Caco-2 (cell line): ENCODE measurements at places on chromosomes 5 and 9. TPM values are rescaled to one million over a fixed set of nuclear protein-coding genes. Genes with fewer than 3 reads are reported as not detected.

DNA sequence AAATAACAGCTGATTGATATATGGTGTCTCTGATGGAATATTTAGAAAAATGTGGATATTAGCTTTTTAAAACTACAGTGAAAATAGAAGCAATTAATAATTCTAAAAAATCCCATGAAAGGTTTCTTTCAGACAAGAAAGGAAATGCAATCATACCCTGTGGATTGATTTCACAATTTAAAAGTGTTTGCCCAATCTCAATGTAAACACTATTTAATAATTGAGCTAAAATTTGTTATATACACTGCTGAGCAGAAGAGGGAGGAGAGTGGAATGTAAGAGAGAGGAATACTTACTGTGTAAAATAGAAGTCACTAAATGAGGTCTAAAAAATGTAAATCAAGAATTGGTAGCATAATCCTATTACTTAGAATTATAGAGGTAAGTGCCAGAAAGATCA lies 76.9 kb downstream of the FEM1C start:
- no peak overlapping the region for H3K4me3 ChIP-seq
- no peaks in the 10 kb centered on the region for H3K4me1 ChIP-seq
- H3K27me3 ChIP-seq = no peaks in the 10 kb centered on the region
- DNase-seq = no peak

DNA sequence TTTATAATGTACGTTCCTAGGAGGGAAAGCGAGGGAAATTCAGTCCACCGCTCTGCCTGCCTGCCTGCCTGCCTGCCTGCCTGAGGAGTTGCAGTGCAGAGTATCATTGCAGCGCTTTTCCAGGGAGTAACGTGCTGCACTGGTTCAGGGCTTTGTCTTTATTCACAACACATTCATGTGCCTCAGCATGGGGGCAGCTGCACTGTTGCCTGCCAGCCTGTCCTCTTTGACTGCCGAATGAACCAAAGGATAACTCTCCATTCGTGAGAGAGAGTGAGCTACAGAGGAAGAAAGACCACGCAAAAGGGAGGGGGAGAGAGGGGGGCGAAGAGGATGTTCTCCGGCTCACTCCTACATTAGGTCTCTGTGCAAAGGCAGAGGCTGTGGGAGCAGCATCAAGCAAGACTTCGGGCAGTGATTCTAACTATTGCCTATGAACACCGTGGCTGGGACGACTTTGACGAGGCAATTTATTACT lies 791.2 kb downstream of the MAT2B start:
- no peaks in the 10 kb centered on the region for H3K27me3 ChIP-seq
- no peaks in the 10 kb centered on the region for H3K4me1 ChIP-seq
- no peaks in the 10 kb centered on the region for H3K36me3 ChIP-seq
- DNase-seq = no peak
- no peak overlapping the region for H3K27ac ChIP-seq
- no peak overlapping the region for H3K4me3 ChIP-seq

The SPATA31D4 gene
- total RNA-seq = not detected in 2 replicates

GRCh38 chr5:148147415-148147814 lies 20.9 kb upstream of the SPINK14 start:
- no peaks in the 10 kb centered on the region for H3K27me3 ChIP-seq
- no peak overlapping the region for H3K4me3 ChIP-seq
- DNase-seq = peak; percentile 71
- peaks cover 53% of the 10 kb centered on the region for H3K4me1 ChIP-seq
- H3K36me3 ChIP-seq = no peaks in the 10 kb centered on the region; the same call in 1 of the 2 replicates
- peak overlapping the region; percentile 90 for H3K27ac ChIP-seq

The EGR1 gene
- total RNA-seq = 83.7 and 84.0 TPM in 2 replicates

The DMRTA1 gene
- total RNA-seq = 0.07 and 0.14 TPM in 2 replicates

DNA sequence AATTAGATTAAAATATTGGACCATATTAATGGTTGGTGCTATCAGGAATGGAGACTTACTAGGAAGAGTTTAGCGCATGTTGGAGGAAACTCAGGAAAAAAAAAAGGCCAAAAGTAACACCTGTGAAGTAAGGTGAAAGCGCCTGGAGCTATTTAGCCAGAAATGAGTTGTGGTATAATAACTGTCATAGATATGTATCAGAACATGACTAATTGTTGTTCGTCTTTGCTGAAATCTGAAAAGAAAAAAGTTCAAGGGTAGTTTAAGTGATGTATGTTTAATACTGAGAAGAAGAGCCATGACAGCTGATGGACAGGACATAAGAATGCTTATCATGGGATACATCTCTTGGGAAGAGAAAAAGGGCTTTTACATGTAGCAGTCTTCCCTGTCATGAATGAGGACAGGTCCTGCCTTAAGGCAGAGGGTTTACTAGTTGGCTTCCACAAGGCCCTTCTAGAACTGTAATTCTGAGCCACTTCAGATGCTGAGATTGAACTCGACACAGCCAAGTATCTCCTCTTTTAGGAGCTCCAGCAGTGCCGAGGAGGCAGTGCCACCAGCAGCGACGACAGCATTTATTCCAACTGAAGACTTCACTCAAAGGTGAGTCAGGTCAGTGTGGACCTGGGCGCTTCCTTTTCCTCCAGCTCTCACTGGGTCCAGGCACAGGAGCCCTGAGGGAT lies 940 bp upstream of the CAMK4 start:
- H3K4me3 ChIP-seq = no peak overlapping the region; the same call in 1 of the 2 replicates
- peaks cover 10% of the 10 kb centered on the region for H3K27me3 ChIP-seq
- H3K36me3 ChIP-seq = no peaks in the 10 kb centered on the region
- no peak overlapping the region for H3K27ac ChIP-seq

The GDA gene
- 3.1 and 3.5 TPM in 2 replicates for total RNA-seq

GRCh38 chr9:75885652-75886051 lies 4.8 kb upstream of the PCSK5 start:
- H3K27me3 ChIP-seq = no peaks in the 10 kb centered on the region
- H3K4me3 ChIP-seq = no peak overlapping the region
- no peaks in the 10 kb centered on the region for H3K36me3 ChIP-seq
- no peaks in the 10 kb centered on the region for H3K4me1 ChIP-seq

DNA sequence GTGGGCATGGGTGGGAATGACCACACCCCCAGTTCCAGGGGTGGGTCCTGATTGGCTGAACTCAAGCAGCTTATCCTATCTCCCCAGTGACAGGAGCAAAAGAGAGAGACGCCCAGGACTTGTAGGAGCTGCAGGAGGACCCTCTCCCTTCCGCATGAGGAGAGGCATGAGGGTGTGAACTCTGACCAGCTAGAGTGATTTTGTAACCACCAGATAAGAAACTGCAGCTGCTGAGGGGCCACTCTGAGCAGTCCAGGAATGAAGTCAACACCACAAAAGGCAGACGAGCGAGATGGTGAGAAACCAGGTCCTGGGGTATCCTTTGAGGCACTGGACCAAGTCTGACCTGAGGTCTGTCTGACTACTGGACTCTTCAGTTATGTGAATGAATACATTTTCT lies 521.9 kb downstream of the BNC2 start:
- no peaks in the 10 kb centered on the region for H3K27me3 ChIP-seq
- no peak overlapping the region for H3K4me3 ChIP-seq
- no peak for DNase-seq
- no peak overlapping the region for H3K27ac ChIP-seq
- H3K36me3 ChIP-seq = no peaks in the 10 kb centered on the region

DNA sequence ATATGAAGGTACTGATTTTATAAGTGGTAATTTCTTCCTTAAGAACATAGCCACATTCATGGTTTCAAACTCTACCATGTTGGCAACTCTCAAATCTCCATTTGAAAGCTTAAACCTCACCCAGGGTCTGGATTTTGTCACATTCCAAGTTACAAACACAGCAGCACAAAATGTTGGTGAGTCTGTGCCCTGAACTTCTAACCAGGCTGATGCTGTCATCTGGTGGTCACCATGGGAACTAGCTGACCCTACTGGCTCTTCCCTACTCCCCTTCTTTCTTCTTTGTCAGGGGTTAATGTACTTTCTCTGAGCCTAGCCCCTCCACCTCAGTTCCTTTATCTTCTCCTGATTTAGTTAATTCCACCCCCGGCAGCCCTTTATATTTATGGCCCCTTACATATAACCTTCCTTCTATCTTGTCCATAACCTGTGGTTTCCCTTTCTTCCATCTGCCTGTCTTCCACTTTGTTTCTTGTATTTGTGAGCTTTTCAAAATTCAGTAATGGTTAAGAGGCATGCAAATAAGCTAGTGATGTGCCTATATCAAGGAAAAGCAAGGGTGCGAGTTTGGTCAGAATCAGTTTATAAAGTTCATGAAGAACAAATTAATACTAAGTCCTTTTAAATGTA lies 35.9 kb downstream of the TGFBR1 start:
- H3K27me3 ChIP-seq = no peaks in the 10 kb centered on the region
- no peak overlapping the region for H3K4me3 ChIP-seq
- no peak for DNase-seq
- no peak overlapping the region for H3K27ac ChIP-seq
- no peaks in the 10 kb centered on the region for H3K36me3 ChIP-seq

The PCDHGA2 gene
- total RNA-seq = 0.20 and 0.23 TPM in 2 replicates

- H3K4me1 ChIP-seq = no peaks in the 10 kb centered on the region
- H3K4me3 ChIP-seq = no peak overlapping the region
- no peaks in the 10 kb centered on the region for H3K36me3 ChIP-seq
These were observed 284.4 kb downstream of the OSTF1 start for GRCh38 chr9:75372499-75373268.

GRCh38 chr9:123372766-123373446 lies 16.9 kb downstream of the CRB2 start:
- H3K4me3 ChIP-seq = no peak overlapping the region
- H3K36me3 ChIP-seq = no peaks in the 10 kb centered on the region
- H3K4me1 ChIP-seq = peaks cover 32% of the 10 kb centered on the region
- no peak overlapping the region for H3K27ac ChIP-seq
- no peak for DNase-seq
- H3K27me3 ChIP-seq = no peaks in the 10 kb centered on the region

GRCh38 chr9:70352356-70352755 lies 62.1 kb downstream of the KLF9 start:
- no peak overlapping the region for H3K27ac ChIP-seq
- no peak for DNase-seq
- H3K4me3 ChIP-seq = no peak overlapping the region
- H3K27me3 ChIP-seq = no peaks in the 10 kb centered on the region

GRCh38 chr5:132961887-132962286 lies 1.5 kb downstream of the AFF4 start:
- H3K36me3 ChIP-seq = no peaks in the 10 kb centered on the region
- H3K27ac ChIP-seq = peak overlapping the region; percentile 99
- no peaks in the 10 kb centered on the region for H3K27me3 ChIP-seq
- H3K4me3 ChIP-seq = peak overlapping the region; percentile 88
- H3K4me1 ChIP-seq = 0 out of 2 replicates have a peak, but pooled peaks cover 4% of the 10 kb centered on the region

The PRRX2 gene
- not detected in 2 replicates for total RNA-seq

DNA sequence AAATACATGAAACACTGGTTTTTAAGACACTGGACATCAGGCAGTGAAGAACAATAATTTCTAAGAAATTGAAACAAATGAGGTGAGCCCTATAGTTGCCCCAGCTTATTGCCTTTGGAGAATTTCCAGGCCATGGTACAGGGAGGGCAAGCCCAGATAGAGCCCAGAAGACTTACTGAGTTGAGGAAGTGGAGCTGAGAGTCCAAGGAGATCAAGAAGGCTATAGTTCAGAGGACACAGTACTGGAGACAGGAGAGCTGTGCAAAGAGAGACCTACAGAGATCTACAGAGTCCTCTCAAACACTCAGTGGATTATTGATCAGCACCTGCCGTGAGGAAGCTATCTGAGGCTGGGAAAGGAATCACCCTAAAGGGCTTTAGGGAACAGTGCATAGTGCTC lies 112.6 kb downstream of the GALNT10 start:
- no peak overlapping the region for H3K4me3 ChIP-seq
- no peaks in the 10 kb centered on the region for H3K4me1 ChIP-seq
- H3K27ac ChIP-seq = no peak overlapping the region
- H3K27me3 ChIP-seq = no peaks in the 10 kb centered on the region
- no peak for DNase-seq
- no peaks in the 10 kb centered on the region for H3K36me3 ChIP-seq

GRCh38 chr9:9855177-9856078 lies 757.4 kb downstream of the PTPRD start:
- H3K27ac ChIP-seq = no peak overlapping the region
- no peak for DNase-seq
- H3K36me3 ChIP-seq = no peaks in the 10 kb centered on the region
- no peak overlapping the region for H3K4me3 ChIP-seq
- H3K4me1 ChIP-seq = no peaks in the 10 kb centered on the region

The VCAN gene
- total RNA-seq = 27.4 and 34.1 TPM in 2 replicates

GRCh38 chr5:87115839-87116364 lies 151.8 kb upstream of the RASA1 start:
- no peaks in the 10 kb centered on the region for H3K4me1 ChIP-seq
- no peaks in the 10 kb centered on the region for H3K27me3 ChIP-seq
- no peak for DNase-seq
- H3K4me3 ChIP-seq = no peak overlapping the region
- no peak overlapping the region for H3K27ac ChIP-seq

DNA sequence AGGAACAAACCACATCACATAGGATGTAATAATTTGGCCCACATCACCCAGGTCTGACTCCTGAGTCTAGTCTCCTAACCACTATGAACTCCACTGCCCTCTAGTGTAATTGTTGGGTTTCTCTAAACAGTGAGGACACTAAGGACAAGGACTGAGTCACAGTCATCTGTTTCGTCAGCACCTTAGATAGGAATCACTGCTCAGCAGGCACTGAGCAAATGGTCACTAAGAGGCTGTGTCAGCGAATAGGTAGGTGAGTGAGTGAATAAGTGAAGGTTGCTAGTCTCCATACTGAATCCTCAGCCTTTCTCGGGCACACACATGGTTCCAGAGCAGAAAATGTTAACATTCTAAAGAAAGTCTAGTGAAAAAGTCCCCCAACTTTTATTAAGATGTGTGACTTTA lies 278.6 kb downstream of the SPOCK1 start:
- H3K4me3 ChIP-seq = no peak overlapping the region
- no peak overlapping the region for H3K27ac ChIP-seq
- no peaks in the 10 kb centered on the region for H3K27me3 ChIP-seq
- DNase-seq = peak; percentile 43

The NR4A3 gene
- total RNA-seq = 0.39 and 0.44 TPM in 2 replicates

The TLR4 gene
- total RNA-seq = not detected in 2 replicates

GRCh38 chr5:19977099-19977498 lies 10.9 kb downstream of the CDH18 start:
- no peaks in the 10 kb centered on the region for H3K4me1 ChIP-seq
- no peak for DNase-seq
- H3K4me3 ChIP-seq = no peak overlapping the region
- H3K36me3 ChIP-seq = no peaks in the 10 kb centered on the region
- H3K27ac ChIP-seq = no peak overlapping the region

DNA sequence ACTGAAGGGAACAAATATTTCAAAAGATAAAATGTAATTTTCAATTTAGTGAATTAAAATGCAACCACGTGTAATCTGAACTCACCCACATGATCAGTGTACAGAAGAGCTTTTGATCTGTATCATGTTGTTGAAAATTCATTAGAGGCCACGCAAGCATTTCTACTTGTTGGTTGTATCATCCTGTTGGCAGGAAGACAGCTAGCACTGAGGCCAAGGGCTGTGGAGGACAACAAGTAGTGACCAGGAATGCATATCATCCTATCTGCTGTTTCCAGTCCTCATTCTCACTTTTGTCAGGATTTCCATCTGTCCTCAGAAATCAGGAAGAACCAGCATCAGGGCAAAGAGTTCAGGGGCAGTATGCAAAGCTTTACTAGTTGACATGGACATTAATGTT lies 29.9 kb upstream of the CKS2 start:
- no peak overlapping the region for H3K4me3 ChIP-seq
- DNase-seq = no peak
- H3K27me3 ChIP-seq = no peaks in the 10 kb centered on the region
- H3K36me3 ChIP-seq = no peaks in the 10 kb centered on the region
- H3K4me1 ChIP-seq = no peaks in the 10 kb centered on the region
- no peak overlapping the region for H3K27ac ChIP-seq
